ENCODE measurements at places on chromosomes 16 and 17. TPM values are rescaled to one million over a fixed set of nuclear protein-coding genes. Genes with fewer than 3 reads are reported as not detected.

DNA sequence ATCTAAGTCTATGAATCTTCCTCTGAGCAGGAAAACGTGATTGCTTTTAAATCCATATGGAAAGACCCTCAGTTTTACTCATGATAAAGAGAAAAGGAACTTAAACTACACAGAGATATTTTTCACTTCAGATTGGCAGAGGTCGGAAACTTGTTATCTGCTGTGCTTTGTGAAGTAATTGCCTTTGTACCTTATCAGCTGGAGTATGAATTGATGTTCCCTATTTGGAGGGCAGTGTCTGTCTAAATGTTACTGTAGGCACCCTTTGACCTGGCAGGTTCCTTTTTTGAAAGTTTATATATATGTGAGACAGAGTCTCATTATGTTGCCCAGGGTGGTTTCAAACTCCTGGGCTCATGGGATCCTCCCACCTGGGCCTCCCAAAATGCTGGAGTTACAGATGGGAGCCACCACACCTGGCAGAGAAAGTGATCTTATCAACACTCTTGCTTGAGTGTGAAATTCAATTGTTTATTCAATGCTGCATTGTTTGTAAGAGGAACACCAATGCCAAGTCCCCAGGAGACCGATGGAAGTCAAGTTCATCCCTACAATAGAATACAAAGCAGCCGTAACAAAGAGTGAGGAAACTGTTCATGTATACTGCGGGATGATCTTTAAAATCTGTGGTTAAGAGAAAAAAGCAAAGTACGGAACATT is 52.3 kb downstream of the ABCC1 start:
- DNase-seq, result no peak

GRCh38 chr17:42841975-42842685 is 2.2 kb upstream of the AOC2 start:
- no peak for DNase-seq

DNA sequence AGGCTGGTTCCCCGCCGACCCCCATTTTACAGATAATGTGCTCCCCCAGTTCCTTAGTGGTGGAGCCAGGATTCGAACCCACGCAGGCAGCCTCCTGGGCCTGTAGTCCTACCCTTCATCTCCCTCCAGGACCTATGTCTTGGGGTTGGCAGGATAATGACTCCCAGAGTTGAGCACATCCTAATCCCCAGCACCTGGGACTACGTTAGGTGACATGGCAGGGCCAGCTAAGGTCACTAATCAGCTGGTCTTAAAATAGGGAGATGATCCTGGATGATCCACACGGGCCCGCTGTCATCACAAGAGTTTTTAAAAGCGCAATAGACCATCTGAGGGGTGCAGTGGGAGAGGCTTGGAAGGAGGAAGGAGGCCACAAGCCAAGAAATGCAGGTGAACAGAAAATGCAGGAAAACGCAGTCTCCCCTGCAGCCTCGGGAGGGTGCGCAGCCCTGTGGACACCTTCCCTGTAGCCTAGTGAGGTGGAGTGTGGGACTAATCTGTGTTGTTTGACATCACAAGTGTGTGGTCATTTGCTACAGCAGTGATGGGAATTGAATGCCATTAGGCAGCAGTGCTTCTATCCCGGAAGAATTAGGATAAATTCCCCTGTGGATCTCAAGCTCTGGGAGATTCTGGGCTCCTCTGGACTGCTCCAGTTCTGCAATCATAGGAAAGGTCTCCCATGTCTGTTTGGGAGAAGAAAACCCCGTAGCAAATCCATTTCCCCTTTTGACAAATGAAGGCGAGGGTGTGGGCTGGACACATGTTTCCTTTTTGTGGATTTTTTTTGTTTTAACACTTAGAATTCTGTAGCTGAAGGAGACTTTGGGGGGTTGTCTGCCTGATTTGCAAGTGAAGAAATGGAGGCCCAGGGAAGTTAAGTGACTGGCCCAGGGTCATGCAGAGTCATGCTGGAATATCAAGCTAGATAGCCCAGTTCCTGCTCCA is 297.7 kb downstream of the SEC14L1 start:
- no peak for DNase-seq

ANKFY1 gene
- 42.8 TPM for polyA plus RNA-seq

SPATA32 gene
- polyA plus RNA-seq, result not detected

TNP2 gene
- not detected for polyA plus RNA-seq

PABPN1L gene
- polyA plus RNA-seq, result not detected

DNA sequence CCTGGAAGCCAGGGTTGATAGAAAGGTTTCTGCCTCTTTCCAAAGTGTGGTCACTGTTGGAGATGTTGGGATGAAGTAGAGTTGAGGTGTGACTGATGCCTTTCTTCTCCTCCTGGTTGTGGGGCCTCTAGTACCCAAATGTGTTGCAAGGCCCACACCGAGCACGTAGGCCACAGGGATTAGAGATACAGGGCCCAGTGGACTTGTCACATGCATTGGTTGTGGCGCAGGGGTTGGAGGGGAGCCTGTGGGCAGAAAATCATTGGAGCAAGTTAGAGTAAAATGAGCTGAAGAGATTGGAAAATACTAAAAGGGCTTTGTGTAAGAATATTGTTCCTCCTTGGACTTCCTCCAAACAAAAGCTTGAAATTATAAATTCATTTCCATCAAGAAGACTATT is 4.6 kb downstream of the KRT33A start:
- DNase-seq, result no peak
